Suprapubic skin (tissue), 4 donors: ENCODE measurements at places on chromosomes 1 and 21. TPM values are rescaled to one million over a fixed set of nuclear protein-coding genes. Genes with fewer than 3 reads are reported as not detected.

DNA sequence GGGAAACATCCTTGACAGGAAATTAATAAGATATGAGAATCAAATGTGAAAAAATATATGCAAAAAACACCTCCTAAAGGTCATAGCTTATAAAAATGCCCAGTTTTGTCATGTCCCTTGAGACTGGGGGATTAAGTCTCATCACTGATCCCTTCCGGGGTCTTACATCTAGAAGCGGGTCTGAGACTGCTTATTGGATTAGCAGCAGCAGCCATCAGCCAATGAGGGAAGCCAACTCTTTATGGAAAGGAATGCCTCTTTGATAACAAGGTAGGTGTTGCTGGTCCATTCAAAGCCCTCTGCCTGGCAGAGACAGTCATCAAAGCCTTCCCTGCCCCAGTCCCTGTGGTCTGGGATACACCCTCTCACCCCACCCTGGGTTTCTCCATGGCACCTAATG, 3.9 kb upstream of the CACNA1S start:
- DNase-seq = no peak

DNA sequence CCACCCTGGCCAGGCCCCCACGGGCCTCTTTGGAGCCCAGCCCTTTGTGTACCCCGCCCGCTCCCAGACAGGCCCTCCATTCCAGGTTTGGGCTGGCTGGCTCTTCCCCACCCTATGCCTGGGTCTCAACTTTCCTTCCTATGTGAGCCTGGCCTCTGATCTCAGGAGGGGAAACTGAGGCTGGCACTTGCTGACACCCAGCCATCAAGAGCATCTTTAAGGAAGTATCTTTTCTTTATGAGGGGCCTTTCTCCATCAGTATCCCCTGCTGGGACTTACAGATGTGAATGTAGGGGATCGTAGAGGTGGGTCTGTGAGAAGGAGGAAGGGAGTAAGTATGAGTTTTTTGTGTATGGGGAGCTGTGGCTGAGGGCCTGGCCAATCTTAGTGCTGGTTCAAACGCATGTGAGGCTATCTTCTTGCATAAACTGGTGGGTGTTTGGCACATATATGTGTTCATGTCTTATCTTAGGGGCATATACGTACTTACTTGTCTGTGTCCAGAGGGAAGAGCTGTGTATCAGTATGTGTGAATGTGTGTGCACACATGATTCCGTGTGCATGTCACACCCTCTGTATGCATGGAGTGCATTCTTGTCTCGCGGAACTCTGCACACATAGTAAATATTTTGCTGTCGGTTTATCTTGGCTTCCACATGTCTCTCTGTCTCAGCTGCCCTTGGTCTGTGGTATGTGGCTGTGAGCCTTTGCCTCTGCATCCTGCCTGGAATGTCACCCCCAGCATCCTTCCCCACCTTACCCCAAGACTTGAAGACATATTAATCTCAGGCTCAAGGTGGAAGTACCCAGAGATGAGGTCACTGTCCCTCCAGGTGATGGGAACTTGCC, 5.4 kb downstream of the NECTIN4 start:
- no peak for DNase-seq

Gene OR10Z1
- not detected for total RNA-seq

Gene L1TD1
- 0.16 TPM for total RNA-seq

DNA sequence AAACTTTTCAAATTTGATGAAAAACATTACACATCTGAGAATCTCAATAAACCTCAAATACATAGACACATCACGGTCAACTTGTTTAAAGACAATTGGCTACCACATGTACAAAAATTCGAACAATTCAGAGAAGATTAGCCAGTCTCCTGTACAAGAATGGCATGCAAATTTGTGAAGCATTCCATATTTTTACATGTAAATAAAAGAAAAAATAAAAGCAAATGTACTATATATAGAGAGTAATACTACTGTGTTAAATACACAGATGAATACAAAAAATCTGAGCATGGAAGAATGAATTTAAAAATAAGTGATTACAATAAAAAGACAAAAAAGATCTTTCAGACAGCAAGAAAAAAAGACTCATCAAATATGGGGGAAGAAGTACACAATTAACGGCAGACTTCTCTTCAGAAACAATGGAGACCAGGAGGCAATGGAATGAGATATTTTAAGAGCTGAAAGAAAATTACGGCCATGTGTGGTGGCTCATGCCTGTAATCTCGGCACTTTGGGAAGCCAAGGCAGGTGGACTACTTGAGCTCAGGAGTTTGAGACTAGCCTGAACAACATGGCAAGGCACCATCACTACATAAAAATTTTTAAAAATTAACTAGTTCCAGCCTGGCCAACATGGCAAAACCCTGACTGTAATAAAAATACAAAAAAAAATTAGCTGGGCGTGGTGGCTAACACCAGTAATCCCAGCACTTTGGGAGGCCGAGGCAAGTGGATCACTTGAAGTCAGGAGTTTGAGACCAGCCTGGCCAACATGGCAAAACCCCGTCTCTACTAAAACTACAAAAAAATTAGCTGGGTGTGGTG, 23.2 kb downstream of the HAX1 start:
- DNase-seq = no peak

- no peak for DNase-seq
Observed at GRCh38 chr1:7554385-7555235, 216.5 kb upstream of the VAMP3 start.

GRCh38 chr1:73617145-73617544, 580.8 kb downstream of the LRRIQ3 start:
- no peak for DNase-seq
